IPS-NIHi11 (cell line): ENCODE measurements at places on chromosomes 13 and 19.
A peak's percentile ranks its signal among the peaks of the same experiment; 100 is the strongest.

DNA sequence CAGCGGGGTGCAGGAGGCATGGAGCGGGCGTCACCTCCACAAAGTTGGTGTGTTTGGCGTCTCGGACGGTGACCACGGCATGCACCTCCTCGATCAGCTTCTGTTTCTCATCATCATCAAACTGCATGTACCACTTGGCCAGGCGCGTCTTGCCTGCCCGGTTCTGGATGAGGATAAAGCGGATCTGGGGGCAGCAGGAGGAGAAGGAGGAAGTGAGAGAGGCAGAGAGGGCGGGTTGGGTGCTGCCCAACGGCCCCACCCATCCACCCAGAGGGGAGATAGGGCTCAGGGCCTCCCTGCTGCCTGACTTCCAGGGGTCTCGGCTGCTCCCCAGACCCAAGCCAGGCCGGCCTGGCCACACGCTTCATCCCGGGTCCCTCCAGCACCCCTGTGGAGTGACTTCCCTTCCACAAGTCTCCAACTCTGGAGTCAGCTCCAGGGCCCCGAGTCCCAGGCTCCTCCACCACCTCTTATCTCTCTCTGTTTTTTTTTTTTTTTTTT is 4.6 kb downstream of the AP2S1 start:
- no peak for DNase-seq

DNA sequence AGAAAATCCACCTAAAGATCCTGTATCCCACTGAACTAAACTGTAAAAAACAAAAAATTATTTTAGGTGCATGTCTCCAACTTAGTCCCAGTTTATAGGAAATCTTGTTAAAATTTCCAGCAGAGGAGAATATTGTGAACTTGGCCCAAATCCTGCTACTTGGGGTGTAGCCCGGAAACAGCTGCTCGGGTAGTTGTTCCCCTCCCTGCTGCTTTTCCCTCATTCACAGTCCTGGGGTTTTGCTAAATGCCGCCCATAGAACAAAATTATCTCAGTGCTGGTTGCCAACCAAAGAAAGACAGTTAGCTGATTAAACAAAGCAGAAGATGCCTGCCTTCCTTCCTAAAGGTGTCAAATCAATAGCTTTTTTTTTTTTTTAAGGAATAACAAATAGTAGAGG is 330.5 kb upstream of the KLF12 start:
- DNase-seq: no peak

DNA sequence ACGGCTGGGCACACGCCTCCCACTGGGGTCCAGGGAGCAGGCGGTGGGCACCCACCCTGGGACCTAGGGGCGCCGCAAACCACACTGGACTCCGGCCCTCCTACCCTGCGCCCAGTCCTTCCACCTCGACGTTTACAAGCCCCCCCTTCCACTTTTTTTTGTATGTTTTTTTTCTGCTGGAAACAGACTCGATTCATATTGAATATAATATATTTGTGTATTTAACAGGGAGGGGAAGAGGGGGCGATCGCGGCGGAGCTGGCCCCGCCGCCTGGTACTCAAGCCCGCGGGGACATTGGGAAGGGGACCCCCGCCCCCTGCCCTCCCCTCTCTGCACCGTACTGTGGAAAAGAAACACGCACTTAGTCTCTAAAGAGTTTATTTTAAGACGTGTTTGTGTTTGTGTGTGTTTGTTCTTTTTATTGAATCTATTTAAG is 1.6 kb downstream of the JUNB start:
- DNase-seq: no peak

GRCh38 chr13:113009743-113010509 is 40.9 kb downstream of the MCF2L start:
- DNase-seq: no peak

GRCh38 chr19:44570984-44571684 is 41.7 kb upstream of the CEACAM20 start:
- peak; percentile 79 for DNase-seq

- DNase-seq: no peak
These were observed 555.4 kb downstream of the KCTD12 start for GRCh38 chr13:76330761-76331160.
